Activated gamma-delta T cell (primary cell): ENCODE measurements at places on chromosomes 4 and X.

- DNase-seq = no peak
Measured at GRCh38 chr4:128837679-128838078, 28.2 kb downstream of the JADE1 start.

DNA sequence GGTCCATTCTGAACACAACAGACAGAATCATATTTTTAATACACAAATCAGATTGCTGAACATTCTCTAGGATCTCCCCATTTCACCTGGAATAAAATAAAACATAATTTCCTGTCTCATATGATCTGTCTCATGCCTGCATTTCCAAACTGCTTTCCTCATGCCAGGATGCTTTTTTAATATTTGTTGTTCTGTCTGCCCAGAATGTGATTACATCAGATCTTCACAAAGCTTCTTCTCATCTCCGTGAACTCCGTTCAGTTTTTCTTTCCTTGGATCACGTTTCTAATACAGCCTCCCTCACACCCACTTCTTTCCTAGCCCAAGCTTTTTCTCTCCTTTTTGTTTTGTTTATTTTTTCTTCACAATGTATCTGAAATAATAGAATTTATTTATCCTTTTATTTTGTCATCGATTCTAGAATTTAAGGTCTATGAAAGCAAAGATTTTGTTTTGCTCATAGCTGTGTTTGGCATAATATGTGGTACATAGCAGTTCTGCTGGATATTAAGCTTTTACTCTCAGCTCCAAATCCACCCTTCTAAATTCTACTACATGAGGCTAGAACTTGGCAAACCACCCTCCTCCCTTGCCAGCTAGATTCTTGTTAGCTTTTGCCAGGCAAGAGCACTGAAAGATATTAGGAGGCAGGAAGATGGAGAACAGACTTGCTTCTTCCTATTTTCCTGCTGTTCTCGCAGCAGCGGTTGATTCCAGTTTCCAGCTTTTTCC, 165.5 kb upstream of the SLIT2 start:
- no peak for DNase-seq

GRCh38 chr4:138871555-138871875, 144.1 kb upstream of the NOCT start:
- no peak for DNase-seq

GRCh38 chr4:105329081-105329480, 144.8 kb downstream of the PPA2 start:
- DNase-seq = no peak

- no peak for DNase-seq
Measured at GRCh38 chrX:121161501-121161933, 114.1 kb downstream of the GLUD2 start.
